Iris pigment epithelial cell (primary cell): ENCODE measurements at places on chromosomes 4 and X.

GRCh38 chrX:134382821-134383220, 77.1 kb upstream of the HPRT1 start:
- DNase-seq = no peak

GRCh38 chr4:140105436-140105835, 48.5 kb downstream of the MAML3 start:
- no peak for DNase-seq

DNA sequence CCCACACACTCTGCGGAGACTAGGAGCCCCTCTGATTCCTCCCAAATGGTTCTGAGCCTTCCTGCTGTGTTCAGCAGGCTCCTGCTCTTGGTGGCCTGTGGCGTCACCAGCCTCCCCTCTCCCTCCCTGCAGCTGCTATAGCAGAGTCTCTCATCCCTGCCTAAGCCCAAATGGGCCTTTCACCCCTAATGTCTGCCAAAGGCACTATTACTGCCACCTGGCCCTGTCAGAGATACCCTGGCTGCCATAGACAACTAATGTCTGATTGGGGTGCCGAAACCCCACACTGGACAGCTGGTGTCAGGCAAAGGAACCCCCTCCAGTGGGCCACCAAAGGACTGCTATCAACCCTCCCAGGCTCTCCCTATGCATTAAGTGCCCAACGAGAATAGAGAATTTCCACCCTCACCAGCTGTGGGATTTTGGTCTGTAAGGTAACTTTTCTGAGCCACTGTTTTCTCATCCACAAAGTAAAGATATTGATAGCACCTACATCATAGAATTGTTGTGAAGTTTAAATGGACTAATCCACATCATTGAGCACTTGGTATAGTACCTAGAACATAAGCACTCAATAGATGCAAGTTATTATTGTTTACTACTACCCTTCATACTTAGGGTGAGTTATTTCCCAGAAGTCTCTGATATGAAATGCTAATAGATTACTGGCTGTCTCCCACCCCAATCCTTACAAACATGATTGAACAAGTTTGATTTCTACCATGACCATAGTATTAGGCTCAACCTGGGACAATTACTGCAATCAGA, 421.3 kb downstream of the MID1IP1 start:
- no peak for DNase-seq

DNA sequence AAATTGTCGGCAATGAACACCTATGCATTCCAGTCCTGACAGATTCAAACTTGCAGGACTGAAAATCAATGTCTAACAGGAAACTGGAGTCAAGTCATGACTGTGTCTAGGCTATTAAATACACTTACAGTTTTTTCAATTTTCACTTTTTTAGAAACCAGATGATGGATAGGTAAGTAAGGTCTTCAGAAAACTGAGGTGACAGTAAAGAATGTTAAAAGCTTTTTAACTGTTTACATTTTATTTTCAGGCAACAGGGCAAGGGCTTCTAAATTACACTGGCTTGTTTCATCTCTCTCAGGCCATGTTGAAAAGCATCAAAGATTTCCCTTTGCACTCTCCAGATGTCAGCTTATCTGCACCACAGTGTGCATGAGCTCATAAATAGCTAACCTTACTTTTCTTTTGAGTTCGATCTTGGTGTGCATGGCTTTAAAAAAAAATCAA, 65.2 kb downstream of the SEC24D start:
- DNase-seq = no peak

- DNase-seq = peak; percentile 96
Observed at GRCh38 chr4:120692964-120693363, 229.6 kb downstream of the PRDM5 start.

DNA sequence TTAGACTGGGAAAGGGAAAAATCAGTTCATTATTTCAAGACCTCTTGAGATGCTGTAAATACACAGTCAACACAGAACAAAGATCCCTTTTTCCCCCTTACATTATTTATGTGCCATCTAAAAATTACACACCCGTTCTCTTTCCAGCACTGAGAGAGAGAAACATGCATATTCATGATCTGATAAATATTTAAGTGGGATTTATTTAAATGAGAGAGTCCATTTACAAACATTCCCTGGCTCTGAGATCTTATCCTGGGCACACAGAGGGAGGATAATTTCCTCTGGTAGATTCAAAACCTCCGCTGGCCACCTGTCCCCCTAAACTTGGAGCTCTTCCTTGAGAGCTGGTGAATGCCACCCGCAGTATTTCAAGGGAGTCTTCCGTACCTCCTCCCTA, 88.6 kb downstream of the GRIA3 start:
- no peak for DNase-seq

DNA sequence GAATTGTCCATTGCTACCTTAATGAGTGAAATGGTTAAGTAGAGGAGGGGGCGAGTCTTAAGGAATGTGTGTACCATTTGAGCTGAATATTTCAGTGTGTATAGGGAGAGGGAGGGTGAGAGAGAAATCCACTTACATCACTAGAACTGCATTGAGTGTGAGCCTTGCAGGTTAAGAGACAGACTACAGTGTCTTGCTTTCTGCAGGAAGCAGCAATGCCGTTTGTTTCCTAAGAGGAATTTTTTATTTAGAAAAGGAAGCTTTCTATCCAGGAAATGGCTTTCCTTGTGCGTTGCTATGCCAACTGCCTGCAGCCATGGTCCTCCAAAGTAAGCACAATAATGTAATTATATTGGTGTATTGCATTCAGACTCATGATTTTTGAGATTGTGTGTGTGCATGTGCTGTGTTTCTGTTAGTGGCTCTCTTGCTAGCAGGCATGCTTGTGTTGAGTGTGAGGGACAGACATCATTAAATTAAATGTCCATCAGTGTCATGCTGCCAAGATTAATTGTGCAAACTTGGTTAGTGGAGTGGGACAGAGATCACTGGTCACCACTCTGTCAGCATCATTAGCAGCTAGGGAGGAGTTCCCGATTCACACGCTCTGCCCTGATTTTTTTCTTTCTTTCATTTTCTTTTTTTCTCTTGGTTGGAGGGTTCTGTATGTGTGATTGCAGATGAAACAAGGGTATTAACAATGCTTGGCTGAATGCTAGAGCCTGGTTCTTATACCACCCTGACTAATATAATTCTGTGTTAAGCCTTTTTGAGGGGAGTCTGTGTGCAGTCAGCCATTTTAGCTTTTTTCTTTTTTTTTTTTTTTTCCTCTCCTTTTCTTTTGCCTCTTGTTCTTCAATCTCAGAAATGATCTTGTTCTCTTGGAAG, 164.3 kb downstream of the RAPGEF2 start:
- peak; percentile 24 for DNase-seq

DNA sequence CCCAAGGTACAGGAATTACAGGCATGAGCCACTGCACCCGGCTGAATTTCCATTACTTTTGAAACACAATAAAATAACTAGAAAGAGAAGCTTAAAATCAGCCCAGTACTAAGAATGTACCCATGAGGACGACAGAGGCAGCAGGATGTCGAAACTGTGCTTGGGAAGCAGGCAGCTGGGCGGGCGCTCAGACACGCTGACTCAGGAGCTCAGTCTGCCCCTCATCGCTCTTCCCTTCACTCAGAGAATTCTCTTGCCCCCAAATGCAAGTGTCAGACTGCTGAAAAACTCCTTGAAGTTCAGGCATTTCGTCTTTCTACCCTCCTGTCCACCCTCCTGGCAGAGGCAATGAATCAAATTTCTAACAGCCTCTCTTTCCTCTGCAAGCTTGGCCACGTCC, 41.0 kb upstream of the CDKN2AIP start:
- peak; percentile 13 for DNase-seq
